ENCODE measurements at places on chromosomes 11 and 22.

GRCh38 chr11:64305691-64306562 lies 603 bp downstream of the ESRRA start:
- H3K4me1 ChIP-seq, result peaks cover 13% of the 10 kb centered on the region
- H3K4me3 ChIP-seq, result peak overlapping the region; percentile 80
- no peaks in the 10 kb centered on the region for H3K27me3 ChIP-seq
- no peak for DNase-seq

GRCh38 chr22:40960145-40960544 lies 9.0 kb downstream of the RBX1 start:
- no peak overlapping the region for H3K4me3 ChIP-seq
- no peak for DNase-seq
- H3K27me3 ChIP-seq, result no peaks in the 10 kb centered on the region
- H3K36me3 ChIP-seq, result peaks cover 7% of the 10 kb centered on the region

- H3K4me1 ChIP-seq, result no peaks in the 10 kb centered on the region
- H3K27ac ChIP-seq, result no peak overlapping the region
- no peaks in the 10 kb centered on the region for H3K36me3 ChIP-seq
Observed at GRCh38 chr11:61505640-61506155, 2.9 kb upstream of the LRRC10B start.

DNA sequence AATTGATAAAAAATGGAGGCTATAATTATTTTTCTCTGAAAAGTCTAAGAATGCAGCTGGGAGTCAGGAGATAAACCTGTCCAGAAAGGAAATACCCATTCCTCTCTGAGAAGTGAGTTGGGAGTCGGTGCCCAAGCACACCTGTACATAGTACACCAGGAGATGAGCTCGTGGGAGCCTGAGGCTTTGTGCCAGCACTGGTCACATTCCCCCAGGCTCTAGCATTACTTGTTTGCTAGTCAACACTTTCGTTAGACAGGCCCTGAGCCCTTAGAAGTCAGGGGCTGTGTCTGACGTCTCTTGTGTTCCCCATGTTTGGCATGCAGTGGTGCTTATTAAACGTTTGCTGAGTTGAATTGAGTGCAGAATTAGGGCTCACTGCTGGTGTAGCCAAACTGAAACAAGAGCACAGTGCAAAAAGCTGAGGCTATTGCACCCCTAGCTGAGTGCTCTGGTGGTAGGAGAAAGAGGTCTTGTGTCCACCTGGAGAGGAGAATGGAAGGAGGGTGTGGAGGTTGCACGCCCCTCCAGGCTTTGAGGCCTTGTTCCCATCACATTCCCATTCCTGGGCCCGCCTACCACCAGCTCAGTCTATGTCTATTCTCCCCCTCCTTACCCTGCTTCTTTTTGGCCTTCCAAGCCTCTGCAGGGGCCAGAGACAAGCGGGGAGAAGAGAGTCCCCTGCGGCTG lies 6.8 kb downstream of the ROBO4 start:
- no peak overlapping the region for H3K27ac ChIP-seq
- no peaks in the 10 kb centered on the region for H3K4me1 ChIP-seq
- H3K36me3 ChIP-seq, result no peaks in the 10 kb centered on the region
- peaks cover 9% of the 10 kb centered on the region for H3K27me3 ChIP-seq
- DNase-seq, result no peak
- H3K4me3 ChIP-seq, result no peak overlapping the region

DNA sequence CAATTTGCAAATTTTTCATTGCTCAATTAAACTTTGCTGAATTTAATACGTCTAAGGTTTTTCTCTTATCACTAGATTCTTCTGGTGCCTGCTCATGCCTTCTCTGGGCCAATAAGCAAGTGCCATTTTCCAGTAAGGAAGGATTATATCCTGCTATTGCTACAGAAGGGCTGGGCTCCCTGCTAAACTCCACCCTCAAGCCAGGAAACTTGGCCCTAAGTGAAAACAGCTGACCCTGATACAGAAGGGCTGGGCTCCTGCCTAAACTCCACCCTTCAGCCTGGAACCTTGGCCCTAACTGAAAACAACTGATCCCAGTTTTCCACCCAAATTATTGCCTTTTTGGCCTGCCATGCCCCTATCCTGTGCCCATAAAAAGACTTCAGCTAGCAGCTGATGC lies 385.3 kb downstream of the DYNC2H1 start:
- H3K27ac ChIP-seq, result no peak overlapping the region
- no peaks in the 10 kb centered on the region for H3K27me3 ChIP-seq
- H3K4me3 ChIP-seq, result no peak overlapping the region
- H3K4me1 ChIP-seq, result no peaks in the 10 kb centered on the region

DNA sequence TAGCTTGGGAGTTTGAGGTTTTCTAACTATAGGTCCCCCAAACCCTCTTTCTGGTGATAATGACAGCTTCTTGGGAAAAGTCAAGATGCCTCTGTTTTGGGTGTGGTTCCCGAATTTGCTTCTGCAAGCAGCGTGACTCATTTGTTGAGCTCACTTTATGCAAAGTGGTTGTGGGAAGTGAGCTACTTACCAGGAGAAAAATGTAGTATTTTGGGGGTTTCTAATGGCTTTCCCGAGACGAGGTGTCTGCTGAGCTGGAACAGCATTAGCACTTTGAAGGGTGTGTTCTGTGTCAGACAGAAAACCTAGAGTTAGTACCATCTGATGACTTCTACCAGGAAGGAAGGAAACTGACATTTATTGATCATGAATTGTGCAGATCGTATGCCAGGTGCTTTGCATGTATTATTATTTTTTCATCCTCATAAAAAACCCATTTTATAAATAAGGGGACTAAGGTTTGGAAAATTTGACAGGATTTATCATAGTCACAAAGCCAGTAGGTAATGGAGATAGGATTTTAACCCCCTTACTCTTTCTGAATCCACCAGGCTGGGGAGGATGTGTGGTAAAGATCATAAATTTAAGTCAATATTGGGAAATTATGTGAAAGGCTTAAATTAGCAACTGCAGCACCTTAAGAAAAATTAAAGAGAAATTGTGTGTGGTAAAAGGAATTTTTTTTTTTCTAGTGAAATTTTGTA lies 108.8 kb upstream of the CD44 start:
- H3K27ac ChIP-seq, result peak overlapping the region; percentile 92
- H3K4me1 ChIP-seq, result peaks cover 36% of the 10 kb centered on the region
- H3K4me3 ChIP-seq, result no peak overlapping the region

- peaks cover 41% of the 10 kb centered on the region for H3K27me3 ChIP-seq
- H3K4me1 ChIP-seq, result 0 out of 2 replicates have a peak, but pooled peaks cover 4% of the 10 kb centered on the region
- H3K4me3 ChIP-seq, result no peak overlapping the region
Observed at GRCh38 chr11:120169981-120170698, 32.2 kb upstream of the TRIM29 start.

GRCh38 chr11:46674463-46675287 lies 25.7 kb downstream of the ARHGAP1 start:
- no peak overlapping the region for H3K4me3 ChIP-seq
- peak overlapping the region; percentile 52 for H3K27ac ChIP-seq
- no peaks in the 10 kb centered on the region for H3K36me3 ChIP-seq
- no peaks in the 10 kb centered on the region for H3K27me3 ChIP-seq
- H3K4me1 ChIP-seq, result peaks cover 8% of the 10 kb centered on the region

GRCh38 chr11:78282821-78283220 lies 94.1 kb downstream of the USP35 start:
- H3K36me3 ChIP-seq, result no peaks in the 10 kb centered on the region
- DNase-seq, result no peak
- H3K27ac ChIP-seq, result no peak overlapping the region
- H3K4me3 ChIP-seq, result no peak overlapping the region
- no peaks in the 10 kb centered on the region for H3K27me3 ChIP-seq
- H3K4me1 ChIP-seq, result no peaks in the 10 kb centered on the region

DNA sequence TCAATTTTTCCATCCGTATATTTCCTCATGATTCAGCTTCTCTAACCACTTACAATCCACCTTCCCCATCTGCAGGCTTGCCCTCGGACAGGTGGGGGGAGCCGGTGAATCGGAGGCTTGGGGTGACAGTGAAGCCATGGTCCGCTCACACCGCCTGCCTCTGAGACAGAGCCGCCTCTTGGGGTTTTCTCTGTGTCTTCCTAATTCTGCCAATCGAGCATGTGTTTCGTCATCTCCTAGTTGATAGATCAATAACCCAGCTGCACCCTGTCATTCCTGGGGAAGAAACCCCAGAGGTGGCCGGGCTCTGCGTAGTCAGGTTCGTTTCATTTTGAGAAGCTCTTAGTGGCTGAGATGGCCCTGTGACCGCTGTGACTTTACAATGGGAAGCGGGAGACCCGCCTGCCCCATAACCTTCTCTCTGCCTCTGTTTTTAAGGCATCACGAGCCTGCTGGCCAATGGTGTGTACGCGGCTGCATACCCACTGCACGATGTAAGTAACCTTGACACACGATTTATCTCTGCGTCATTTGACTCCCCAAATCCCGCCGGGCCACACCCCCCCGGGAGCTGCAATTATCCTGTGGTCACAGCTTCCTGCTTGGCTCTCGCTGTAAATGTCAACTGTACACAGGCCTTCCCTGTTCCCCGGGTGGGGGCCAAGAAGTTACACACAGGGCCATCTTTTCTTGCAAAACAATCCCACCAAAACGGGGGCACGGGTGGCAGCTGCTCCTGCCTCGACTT lies 33.3 kb downstream of the ANO1 start:
- H3K4me1 ChIP-seq, result peaks cover 9% of the 10 kb centered on the region
- H3K27ac ChIP-seq, result no peak overlapping the region
- H3K27me3 ChIP-seq, result no peaks in the 10 kb centered on the region
- no peak overlapping the region for H3K4me3 ChIP-seq

DNA sequence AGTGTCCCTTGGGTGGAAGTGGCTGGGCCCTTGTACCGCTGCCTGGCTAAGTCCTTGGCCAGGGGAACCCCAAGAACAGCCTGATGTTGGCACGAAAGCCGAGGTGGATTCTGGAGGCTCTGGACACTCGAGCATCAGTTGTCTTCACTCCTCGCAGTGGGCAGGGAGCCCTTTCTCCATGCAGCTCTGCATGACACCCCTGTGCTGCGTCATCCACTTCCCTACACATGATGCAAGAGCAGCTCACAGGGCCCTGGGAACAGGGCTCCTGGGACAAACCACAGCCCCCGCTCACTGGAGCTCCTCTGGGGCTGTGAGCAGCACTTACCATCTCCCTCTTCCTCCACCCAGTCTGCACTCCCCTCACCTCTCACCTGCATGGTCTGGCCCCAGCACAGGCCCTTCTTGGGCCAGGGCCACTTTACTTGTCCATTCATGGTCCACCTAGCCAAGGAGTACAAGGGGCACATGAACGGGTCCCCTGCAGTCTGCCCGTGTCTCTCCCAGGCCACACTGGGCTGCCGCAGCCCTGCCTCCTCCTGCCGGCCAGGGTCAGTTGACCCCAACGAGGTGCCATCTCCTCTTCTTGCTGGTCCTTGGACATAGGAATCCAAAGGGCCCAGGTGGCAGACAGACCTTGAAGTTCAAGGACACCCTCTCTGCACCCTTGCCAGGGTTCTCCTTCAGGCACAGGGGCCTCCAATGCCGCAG lies 66.5 kb downstream of the IGF2 start:
- H3K27me3 ChIP-seq, result peaks cover 4% of the 10 kb centered on the region
- H3K4me3 ChIP-seq, result no peak overlapping the region
- H3K4me1 ChIP-seq, result peaks cover 5% of the 10 kb centered on the region
- no peak overlapping the region for H3K27ac ChIP-seq
- H3K36me3 ChIP-seq, result no peaks in the 10 kb centered on the region
- DNase-seq, result no peak

DNA sequence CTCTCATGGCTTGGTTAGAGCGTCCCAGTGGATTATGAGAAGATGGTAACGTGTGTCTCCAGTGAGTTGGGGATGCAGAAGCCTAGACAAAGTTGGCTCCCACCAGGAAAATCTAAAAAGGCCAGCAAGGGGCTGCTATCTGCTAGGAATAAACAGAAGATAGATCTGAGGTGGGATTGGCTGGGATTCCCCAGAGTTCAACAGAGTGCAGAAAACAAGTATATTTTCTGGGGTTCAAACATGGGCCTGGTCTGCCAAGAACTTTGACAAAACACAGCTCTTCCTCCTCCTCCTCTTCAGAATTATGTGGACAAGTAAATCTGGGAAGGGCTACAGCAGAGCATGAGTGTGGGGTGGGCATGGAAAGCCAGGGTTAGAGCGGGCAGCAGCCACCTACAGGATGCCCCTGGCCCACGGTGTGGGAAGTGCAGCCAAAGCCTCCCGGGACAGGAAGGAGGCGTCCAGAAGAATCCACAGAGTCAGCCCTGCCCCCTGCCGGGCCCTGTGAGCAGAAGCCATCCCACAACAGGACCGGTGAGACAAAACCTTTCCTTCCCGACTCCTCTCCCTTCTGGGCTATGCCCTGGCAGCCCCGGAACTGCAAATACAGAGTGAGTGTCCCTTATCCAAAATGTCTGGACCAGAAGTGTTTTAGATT lies 67.1 kb downstream of the CD82 start:
- H3K4me1 ChIP-seq, result peaks cover 4% of the 10 kb centered on the region
- peaks cover 5% of the 10 kb centered on the region for H3K27me3 ChIP-seq
- DNase-seq, result no peak
- no peaks in the 10 kb centered on the region for H3K36me3 ChIP-seq
- no peak overlapping the region for H3K27ac ChIP-seq
- no peak overlapping the region for H3K4me3 ChIP-seq

DNA sequence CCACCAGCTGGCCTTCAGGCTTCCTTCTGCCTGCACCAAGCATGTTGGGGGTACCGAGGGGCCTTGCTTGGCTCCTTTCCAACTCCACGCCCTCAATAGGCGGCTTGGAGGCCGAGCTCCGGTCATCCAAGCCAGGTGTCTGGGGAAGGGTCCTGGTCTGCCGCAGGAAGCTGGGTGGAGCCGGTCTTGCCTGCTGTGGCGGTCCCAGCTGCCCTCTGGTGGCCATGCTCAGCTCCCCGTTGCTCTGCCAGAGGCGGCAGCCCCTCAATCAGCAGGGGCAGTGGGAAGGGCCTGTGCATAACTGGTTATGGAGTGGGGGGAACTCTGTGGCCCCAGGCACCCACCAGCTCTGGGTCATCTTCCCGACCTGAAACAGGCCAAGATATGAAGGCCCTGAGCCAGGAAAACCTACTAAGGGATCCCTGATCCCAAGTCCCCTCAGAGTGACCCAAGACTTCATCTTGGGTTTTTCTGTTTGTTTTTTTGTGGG lies 3.2 kb downstream of the ARVCF start:
- DNase-seq, result no peak
- no peak overlapping the region for H3K4me3 ChIP-seq
- H3K27me3 ChIP-seq, result no peaks in the 10 kb centered on the region
- no peaks in the 10 kb centered on the region for H3K36me3 ChIP-seq
- no peak overlapping the region for H3K27ac ChIP-seq
